ENCODE measurements at places on chromosomes 2 and 18.

DNA sequence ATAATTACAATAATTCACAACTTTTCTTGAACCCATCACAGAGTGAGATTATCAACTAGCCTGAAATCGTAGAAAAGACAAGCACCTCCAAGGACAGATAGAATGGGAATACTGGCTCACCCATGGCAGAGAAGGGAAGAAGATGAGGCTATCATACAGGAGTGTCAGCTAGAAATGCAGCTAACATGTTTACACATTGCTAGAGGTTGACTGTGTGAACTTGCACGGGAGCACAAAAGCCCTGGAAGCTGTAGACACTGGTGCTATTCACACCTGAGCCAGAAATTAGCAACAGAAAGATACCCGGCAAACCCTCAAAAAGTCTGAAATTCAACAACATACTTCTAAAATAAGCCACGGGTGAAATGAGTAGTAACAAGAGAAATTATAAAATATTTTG is 131.8 kb downstream of the ZAP70 start:
- no peak for DNase-seq

DNA sequence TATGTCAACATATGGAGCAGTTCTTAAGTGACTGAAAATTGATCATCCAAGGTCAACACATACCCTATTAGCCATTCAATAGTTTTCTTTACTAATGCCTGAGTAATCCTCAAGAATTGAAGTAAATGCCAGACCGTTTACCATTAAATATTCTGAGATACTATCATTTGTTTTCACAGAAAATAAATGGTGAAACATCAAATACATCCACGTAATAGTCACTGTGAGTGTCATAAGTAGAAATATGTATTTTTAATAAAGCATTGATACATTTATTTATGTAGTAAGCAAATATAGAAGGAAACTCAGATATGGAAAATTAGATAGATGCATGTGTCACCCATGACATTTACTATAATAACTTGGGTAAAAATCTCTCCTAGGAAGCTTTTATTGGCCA is 927.8 kb upstream of the NRXN1 start:
- peak; percentile 21 for DNase-seq

- DNase-seq = no peak
These were observed 1340.2 kb upstream of the ZEB2 start for GRCh38 chr2:145860083-145860482.

GRCh38 chr18:58354051-58354450 is 274.8 kb downstream of the ALPK2 start:
- DNase-seq = no peak

GRCh38 chr2:240932724-240933047 is 26.6 kb downstream of the CROCC2 start:
- DNase-seq = no peak

GRCh38 chr2:165435611-165436010 is 33.9 kb upstream of the CSRNP3 start:
- no peak for DNase-seq

DNA sequence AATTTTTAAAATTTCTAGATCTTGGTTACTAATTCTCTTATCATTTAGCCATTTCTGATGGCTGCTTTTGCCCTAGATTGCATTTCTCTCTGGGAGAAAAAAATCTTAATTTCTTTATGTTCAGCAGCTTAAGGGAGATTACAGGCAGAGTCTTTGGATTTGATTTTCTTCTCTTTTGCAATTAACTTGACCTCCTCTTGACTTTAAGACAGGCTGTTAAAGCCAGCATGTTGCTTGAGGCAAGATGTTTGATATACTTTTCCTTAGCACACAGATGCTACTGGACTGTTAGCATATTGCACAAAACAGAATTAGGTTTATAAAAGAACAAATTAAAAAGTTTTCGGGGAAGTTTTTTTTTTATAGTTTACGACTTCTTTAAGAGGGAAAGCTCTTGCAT is 50.0 kb downstream of the XRCC5 start:
- no peak for DNase-seq

DNA sequence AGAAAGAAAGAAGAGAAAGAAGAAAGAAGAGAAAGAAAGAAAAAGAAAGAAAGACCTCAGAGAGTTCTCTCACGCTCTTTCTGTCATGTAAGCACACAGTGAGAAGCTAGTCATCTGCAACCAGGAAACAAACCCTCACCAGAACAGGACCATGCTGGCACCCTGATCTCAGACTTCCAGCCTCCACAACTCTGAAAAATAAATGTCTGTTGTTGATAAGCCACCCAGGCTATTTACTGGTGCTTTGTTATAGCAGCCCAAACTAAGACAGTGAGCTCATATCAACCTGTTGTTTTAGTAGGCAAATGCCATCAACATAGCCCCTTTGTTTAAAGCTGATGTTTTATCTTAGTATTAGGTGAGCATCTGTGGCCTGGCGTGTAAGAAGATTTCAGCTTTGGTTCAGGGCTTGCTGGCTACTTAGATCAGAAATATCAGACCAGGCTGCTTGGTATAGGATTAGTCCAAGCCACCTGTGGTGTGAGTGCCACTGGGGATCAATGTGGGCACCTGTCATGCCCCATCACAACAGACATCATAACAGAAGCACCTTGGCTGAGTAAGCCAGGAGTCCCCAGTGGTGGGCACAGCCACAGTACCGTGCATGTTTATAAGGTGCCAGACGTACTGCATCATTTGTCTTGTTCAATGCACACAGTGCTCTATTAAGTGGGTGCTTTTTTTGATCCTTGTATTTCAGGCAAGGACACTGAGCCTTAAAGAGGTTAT is 94.4 kb downstream of the LBH start:
- DNase-seq = no peak

- DNase-seq = no peak
These were observed 25.9 kb downstream of the RAB12 start for GRCh38 chr18:8635087-8635486.

DNA sequence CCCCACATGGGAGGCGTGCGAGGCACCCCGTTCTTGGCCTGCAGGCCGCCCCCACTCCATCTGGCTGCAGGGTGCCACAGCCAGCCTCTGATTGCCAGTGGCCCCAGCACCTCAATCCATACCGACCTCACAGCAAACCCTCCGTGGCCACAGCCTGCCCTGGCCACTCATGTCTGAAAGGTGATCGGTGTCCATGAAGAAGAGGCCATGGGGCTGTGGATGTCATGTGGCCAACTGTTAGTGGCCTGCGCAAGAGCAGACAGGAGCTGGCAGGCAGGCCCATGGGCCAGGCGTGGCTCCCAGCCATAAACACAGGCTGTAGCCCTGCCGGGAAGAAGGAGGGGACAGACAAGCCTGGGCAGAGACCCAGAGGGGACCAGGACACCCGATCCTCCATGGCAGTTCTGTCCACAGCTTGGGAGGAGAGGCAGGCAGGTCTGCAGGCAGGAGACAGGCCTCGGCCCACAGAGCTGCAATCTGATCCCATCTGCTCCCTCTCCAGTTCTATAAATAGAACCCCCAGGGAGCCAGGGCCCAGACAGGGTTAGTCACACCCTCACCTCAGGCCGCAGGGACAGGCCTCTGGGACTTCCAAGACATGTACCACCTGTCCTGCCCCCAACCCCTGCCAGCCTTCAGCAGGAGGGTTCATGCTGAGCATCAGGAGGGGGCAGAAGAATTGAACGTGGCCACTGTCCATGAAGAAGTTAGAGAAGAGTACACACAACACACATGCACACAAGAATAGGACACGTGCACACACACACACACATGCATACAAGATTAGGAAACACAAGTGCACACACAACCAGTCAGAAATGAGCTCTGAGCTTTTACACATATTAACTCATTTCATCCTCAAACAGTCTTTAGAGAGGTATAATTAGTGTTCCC is 16.9 kb downstream of the STEAP3 start:
- no peak for DNase-seq

- no peak for DNase-seq
These were observed 50.0 kb upstream of the FAHD2A start for GRCh38 chr2:95352310-95353054.

DNA sequence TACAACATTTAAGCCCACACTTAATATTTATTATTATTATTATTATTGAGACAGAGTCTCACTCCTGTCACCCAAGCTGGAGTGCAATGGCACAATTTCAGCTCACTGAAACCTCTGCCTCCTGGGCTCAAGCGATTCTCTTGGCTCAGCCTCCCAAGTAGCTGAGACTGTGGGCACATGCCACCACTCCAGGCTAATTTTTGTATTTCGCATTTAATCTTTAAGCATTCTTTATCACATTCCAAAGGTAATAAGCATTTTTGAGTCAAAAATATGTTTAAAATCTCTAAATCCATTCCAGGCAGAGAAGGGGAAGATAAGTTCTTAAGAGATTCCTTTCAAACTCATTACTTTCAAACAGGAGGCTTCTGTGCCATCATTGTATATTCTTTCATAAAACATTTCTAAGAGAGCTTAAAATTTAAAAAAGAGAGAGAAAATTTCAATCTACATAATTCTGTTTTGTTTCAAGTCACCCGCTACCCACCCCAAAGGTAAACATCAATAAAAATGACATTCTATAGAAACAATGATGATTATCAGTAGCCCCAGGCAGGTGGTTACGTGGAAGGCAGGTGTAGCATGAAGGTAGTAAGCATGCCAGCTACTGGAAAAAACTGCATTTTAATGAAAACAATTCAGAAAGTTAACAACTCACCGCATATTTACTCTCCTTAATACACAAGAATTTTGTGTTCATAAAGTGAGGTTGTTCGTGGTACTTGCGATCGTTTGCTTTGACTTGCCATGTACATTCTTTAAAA is 84.4 kb upstream of the NARS1 start:
- DNase-seq = no peak

DNA sequence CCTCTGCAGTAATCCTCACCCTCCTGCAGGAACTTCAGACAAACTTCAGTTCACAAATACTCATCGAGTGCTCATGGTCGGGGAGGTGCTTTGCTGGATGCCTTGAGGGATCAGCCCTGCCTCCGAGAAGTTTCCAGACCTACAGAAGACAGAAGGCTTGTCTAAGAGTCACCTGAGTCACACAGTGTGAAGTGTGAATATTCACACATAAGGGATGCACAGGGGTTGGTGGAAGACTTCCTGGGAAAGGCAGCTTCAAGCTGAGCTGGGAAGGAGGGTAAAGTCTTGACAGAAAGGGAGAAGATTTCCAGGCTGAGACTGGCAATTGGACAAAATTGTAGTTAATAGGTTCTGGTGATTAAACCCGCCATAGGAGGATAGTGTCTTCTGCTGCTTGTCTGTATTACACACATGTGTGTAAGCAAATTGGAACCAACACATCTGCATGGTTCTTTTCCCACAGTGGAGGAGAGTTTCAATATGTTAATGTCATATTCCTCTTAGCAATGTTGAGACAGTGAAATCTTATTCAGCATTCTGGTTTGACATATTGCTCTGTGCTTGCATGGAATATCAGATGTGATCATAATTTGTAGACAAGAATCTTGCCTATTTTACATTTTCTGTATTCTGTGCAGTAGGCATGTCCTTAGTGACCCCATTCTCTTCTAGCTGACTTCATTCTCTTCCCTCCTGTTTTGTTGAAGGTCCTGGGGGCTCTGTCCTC is 34.7 kb upstream of the ZNF396 start:
- DNase-seq = no peak

GRCh38 chr2:70931376-70932000 is 4.2 kb upstream of the ATP6V1B1 start:
- no peak for DNase-seq

DNA sequence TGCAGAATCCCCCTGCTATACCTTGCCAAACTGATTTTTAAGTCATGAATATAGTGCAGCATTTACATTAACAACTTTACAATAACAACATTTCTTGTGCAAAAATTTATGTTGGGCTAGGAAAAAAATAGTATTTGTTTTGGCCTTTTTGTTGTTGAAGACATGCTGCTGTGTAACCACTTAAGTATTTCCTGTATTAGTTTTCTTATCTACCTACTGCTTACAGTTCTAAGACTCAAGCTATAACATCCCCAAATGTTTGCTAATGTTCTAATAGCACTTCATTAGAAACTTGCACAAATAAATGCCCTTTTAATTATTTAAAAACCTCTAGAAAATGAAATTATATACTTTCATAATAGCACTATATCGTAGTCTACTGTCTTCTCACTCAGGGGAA is 154.3 kb upstream of the DOCK10 start:
- DNase-seq = no peak

GRCh38 chr2:71882949-71883472 is 264.7 kb downstream of the CYP26B1 start:
- DNase-seq = no peak

DNA sequence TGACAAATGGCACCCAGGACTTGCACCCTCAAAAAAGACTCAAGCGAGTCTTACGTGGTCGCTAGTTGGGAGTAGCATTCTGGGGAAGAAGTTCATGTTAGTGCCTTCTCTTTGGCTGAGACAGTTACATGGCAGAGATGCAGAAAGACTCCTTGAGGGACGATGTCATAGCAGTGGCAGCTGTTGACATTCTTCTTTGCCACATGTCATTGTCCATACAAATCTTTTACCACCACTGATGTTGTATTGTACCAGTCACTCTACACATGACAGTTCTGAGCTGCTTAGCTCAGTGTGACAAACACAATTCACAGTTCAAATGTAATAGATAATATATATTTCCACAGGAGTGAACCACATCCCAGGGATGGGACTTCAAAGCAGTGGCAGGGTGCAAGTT is 197.1 kb downstream of the TCF4 start:
- DNase-seq = no peak

- no peak for DNase-seq
These were observed 22.7 kb downstream of the RHOB start for GRCh38 chr2:20469595-20469994.

GRCh38 chr2:50820176-50820575 is 211.8 kb downstream of the NRXN1 start:
- no peak for DNase-seq

- no peak for DNase-seq
These were observed 86.0 kb downstream of the DTNB start for GRCh38 chr2:25587361-25587760.

DNA sequence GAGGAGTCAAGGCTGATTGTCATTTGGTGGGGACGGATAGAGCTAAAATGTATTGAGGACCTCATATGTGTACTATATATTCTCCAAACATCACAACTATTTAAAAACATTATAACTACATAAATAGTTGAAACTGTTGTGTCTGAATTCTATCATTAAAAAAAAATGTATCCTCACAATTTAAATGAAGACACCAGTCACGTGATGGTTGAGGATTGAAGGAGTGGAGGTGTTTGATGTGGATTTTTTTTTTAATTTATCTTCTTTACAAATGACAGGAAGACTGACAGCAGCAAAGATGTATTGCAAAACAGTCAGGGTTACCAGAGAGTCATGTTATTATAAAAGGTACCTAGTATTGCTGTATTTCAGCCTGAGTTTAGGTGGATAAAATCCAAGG is 30.0 kb downstream of the GNAL start:
- DNase-seq = no peak

DNA sequence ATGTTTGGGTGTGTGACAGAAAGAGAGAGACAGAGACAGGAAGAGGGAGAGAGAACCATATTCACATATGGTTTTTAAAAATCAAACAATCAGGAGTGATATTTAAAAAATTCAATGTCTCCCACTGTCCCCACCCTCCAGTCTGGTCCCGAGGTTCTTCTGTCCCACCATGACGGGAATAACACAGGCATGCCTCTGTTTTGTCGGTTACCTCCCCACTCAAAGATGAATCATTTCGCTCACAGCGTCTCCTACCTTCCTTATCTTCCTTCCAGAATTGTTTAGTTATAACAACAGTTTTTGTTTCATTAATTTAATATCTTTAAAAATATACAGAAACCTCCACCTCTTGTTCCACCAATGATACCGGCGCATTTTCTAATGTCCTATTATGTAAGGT is 113.0 kb downstream of the KCNF1 start:
- DNase-seq = no peak

GRCh38 chr2:168365094-168365621 is 90.9 kb upstream of the CERS6 start:
- DNase-seq = no peak

- no peak for DNase-seq
These were observed 15.4 kb upstream of the OTOS start for GRCh38 chr2:240155745-240156390.

GRCh38 chr2:120703330-120703994 is 32.2 kb upstream of the GLI2 start:
- no peak for DNase-seq

Data from fibroblast of skin of left biceps (primary cell).